ENCODE measurements at places on chromosomes 2 and 18. TPM values are rescaled to one million over a fixed set of nuclear protein-coding genes. Genes with fewer than 3 reads are reported as not detected.

Gene AMMECR1L
- 16.3 TPM for total RNA-seq

Gene ZDBF2
- 0.74 TPM for total RNA-seq

Gene PRKAG3
- total RNA-seq: not detected

Gene ANKRD29
- 18.1 TPM for total RNA-seq

Gene GALNT3
- total RNA-seq: not detected

Gene SERPINB7
- 2.8 TPM for total RNA-seq

Gene AP1S3
- total RNA-seq: 28.6 TPM

Gene GALR1
- total RNA-seq: not detected

Gene SERPINB12
- total RNA-seq: not detected

Gene SKOR2
- total RNA-seq: not detected

Gene DNER
- 10.4 TPM for total RNA-seq

Gene TRIM54
- 0.88 TPM for total RNA-seq

Gene ATP6V1B1
- 3.6 TPM for total RNA-seq

Gene STPG4
- total RNA-seq: not detected

Gene LHCGR
- not detected for total RNA-seq

Gene YES1
- 16.6 TPM for total RNA-seq

Gene CDC42EP3
- total RNA-seq: 88.3 TPM
